ENCODE measurements at places on chromosomes 7 and 10.

- DNase-seq, result no peak
These were observed 138.7 kb upstream of the PRR15 start for GRCh38 chr7:29424984-29425309.

- DNase-seq, result no peak
These were observed 49.7 kb downstream of the COL17A1 start for GRCh38 chr10:104036069-104036384.

GRCh38 chr10:49550563-49550962, 11.6 kb upstream of the ERCC6 start:
- DNase-seq, result no peak

DNA sequence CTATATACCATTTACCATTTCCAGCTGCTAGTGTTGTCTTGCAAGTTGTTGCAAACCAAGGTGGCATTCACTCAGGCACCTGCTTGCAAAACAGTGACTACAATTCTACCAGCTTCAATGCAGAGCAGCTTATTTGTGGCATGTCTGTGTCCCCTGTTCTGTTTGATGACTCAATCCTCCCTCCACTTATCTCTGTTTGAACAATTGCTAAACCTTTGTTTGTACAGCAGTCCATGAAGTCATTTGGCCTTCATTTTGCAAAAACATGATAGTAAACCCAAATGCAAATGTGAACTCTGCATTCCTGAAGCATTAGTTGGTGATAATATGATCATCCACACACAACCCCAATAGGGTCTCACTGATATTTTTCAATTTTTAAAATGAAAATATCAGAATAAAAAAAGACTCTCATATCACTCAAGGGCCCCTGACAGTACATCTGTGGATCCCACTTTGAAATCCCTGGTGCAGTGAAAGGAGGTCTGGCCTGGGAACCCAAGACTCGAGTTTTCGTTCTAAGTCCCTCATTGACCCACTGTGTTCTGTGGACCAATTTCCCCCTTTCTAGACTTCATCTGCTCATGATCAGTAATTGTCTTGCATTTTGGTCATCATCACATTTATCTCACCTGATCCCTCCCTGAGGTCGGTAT, 425.4 kb downstream of the RPS24 start:
- no peak for DNase-seq

DNA sequence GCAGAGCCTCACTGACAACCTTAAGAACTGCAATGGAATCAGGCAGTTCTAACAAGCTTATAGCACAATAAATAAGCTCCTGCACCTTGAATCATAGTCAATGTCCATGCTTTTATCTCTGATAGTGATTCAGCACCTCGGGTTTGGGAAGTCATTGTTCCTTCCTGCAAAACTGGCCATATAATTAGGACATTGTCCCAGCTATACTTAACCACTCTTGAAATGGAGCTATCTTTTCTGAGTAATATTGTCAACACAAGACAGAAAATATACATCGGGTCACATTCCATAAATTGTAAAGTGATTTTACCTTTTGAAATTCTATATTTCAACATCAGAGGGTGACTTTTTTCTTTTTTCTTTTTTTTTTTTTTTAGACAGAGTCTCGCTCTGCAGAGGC, 682.8 kb downstream of the KCNMA1 start:
- DNase-seq, result no peak

DNA sequence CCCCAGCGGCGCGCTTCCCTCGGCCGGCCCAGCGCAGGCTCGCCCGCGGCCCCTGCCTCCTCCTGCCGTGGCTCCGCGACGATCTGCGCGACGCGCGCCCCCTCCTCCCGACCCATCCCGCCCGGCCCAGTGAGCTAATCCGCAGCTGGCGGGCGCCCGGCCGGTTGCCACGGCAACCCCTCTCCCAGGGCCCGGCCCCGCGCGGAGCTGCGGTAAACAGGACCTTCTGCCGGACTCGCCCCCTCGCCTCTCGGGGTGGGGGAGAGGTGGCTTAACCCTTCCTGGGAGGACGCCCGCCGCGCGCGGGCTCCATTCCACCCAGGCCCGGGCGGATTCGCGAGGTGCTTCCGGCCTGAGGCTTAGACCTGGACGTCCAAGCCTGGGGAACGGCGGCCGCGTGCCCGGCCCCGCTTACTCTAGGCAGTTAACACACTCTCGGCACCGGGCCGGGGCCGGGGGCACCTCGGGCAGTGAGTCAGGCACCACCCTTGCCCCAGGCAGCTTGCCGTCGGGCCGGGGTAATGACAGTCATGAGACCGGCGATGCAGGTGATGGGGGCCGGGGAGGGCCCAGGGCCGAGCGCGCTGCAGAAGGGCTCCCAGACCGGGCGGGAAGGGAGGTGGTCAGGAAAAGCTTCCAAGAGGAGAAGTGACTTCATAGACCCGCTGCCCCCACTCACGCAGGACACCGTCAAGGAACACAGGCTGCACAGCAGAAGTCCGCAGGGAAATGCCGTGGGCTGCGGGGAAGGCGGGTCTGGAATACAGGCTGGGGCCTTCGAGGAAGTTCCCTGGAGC, at the start of gene DENND2A:
Gene DENND2A, minus strand, starts transcription at position 87 of the 797 bp plus-strand sequence. CDS start 38,416 bp downstream, outside the sequence.
- DNase-seq, result no peak

- DNase-seq, result no peak
These were observed 7.0 kb downstream of the MSS51 start for GRCh38 chr10:73426318-73426717.

DNA sequence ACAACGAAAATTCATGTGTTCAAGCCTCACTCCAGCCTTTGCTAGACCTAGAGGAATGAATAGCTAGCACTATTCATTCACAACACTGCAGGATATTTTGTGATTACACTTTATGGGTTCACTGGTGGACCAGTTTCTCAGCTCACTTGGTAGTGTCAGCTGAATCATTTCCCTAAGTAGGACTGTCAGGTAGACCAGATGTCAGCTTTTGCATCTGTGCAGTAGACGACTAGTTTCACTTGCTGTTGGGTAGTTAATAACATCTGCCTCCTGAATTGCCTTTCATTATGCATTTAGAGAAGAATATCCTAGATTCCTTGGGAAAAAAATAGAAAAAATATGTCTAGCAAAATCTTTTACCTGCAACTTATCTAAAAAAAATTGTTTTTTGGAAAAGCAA, 296.4 kb downstream of the ADARB2 start:
- DNase-seq, result no peak

GRCh38 chr10:14414901-14415300, 84.2 kb upstream of the FRMD4A start:
- no peak for DNase-seq

DNA sequence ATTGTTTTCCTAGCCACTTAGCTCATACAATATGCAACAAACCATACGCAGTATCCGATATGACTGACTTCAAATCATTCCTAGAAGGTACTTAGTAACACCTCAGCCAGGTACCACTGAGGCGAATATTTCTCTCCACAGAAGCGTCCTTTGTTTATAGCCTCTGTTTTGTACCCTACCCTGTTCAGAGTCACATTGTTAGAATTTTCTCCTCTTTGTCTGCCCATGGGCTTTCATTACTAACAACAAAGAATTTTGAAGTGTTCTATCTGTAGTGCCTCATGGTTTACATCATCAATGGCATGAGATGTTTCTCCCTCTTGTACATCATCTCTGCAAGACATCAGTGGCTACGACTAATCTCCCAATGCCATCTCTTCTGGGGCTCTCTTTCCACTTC, 212.4 kb upstream of the GLI3 start:
- DNase-seq, result no peak

- DNase-seq, result no peak
These were observed 645.7 kb downstream of the PHTF2 start for GRCh38 chr7:78444267-78444666.
